Activated CD8-positive, alpha-beta memory T cell treated with anti-CD3 and anti-CD28 coated beads for 36 hours (primary cell): ENCODE measurements at places on chromosomes 5 and 9. TPM values are rescaled to one million over a fixed set of nuclear protein-coding genes. Genes with fewer than 3 reads are reported as not detected.

Gene NAIP
- 2.2 TPM for total RNA-seq

Gene CCNO
- 0.13 TPM for total RNA-seq

Gene NUTM2G
- not detected for total RNA-seq

Gene ANKH
- total RNA-seq, result 88.6 TPM

Gene FLT4
- total RNA-seq, result 4.4 TPM

Gene DEPDC1B
- total RNA-seq, result 16.2 TPM

Gene SIT1
- 62.0 TPM for total RNA-seq

Gene PSMB7
- total RNA-seq, result 212 TPM

Gene C9orf50
- total RNA-seq, result not detected

Gene RNF208
- 3.0 TPM for total RNA-seq

Gene DNAJB5
- 5.6 TPM for total RNA-seq

Gene UBE2B
- 98.2 TPM for total RNA-seq

Gene ZNF366
- not detected for total RNA-seq

Gene ASTN2
- total RNA-seq, result 3.1 TPM

Gene SCGB3A2
- total RNA-seq, result not detected

Gene GABRA1
- not detected for total RNA-seq

Gene SLC36A3
- not detected for total RNA-seq

Gene CAMSAP1
- 32.1 TPM for total RNA-seq

Gene TMEM232
- total RNA-seq, result 1.1 TPM
